CD8-positive, alpha-beta T cell (primary cell): ENCODE measurements at places on chromosomes 16 and 17.

DNA sequence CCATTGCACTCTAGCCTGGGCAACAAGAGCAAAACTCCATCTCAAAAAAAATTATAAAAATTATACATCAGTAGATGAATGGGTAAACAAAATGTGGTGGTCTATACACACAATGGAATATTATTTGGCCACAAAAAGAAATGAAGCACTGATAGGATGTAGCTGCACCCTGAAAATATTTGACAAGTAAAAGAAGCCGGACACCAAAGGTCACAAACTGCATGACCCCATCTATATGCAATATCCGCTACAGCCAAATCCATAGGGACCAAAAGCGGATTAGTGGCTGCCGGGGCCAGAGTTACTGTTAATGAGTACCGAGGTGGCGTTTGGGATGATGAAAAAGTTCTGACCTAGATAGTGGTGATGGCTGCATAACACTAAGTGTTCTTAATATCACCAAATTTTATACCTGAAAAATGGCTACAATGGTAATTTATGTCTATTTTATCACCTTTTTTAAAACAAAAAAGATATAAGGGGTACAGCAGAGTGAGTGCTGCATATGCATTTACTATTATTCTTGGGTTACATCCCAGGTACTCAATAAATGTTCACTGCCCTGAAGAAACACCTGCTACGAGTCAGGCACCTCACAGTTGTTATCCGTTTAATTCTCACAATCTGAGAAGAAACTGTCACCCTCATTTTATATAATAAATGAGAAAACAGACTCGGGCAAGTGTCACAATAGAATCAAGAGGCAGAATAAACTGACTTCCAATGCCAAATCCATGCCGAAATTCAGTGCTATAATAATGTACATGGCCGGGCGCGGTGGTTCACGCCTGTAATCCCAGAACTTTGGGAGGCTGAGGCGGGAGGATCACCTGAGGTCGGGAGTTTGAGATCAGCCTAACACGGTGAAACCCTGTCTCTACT lies 807 bp upstream of the HBQ1 start:
- no peak for DNase-seq

- DNase-seq: no peak
These were observed 9.2 kb downstream of the KDM6B start for GRCh38 chr17:7843257-7843535.

- no peak for DNase-seq
These were observed 3.0 kb upstream of the ACTG1 start for GRCh38 chr17:81515530-81516041.

DNA sequence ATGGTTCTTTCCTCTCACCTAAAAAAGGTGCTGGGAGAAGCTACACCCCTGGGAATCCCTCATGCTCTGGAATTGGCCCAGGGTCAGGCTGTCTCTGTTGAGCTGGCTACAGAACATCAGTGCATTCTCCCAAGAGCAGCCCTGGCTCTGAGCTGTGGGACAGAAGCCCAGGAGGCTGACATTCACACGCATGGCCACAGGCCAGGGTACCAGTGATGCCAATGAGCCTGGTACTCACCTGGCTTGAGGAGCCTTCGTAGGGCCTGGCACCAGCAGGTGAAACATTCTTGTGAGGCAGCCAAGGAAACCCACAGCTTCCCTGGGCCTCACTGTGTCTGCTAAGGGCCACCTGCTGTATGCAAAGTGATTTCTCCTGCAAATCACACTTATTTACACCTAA lies 121.7 kb upstream of the CCL2 start:
- DNase-seq: no peak

DNA sequence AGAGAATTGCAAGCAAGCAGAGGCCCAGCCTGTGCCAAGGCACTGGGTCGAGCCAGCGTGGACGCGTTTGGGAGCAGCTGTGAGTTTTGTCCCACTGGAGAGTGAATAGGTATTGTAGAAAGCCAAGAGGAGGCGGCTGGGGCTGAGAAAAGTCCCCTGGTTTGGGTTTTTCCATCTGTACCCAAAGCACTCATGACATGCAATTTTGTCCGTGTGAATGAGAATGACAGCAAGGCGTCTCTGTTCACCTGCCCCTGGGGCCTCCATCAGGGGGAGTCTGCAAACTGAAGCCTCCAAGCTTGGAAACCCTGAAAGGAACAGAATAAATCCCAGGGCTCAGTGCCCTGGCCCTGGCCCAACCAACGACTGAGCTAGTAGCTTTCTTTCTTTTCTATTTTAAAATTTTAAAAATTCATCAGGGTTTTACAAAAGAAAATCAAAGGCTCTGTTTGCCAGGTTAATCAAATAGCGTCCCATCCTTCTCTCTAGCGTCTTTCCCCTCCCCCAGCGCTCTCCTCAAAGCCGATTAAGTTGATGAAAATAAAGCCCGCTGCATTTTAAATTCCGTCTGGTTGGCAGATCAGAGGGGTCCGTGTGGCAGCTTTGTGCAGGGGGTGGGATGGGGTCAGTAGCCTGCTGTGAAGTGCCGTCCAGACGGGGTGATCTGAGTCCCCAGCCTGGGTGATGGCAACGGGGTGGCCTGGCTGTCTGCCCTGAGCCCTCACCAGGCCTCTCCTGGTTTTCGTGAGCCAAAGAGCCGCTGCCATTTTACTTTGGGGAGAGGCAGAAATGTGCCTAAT lies 171.0 kb downstream of the KATNIP start:
- DNase-seq: no peak

DNA sequence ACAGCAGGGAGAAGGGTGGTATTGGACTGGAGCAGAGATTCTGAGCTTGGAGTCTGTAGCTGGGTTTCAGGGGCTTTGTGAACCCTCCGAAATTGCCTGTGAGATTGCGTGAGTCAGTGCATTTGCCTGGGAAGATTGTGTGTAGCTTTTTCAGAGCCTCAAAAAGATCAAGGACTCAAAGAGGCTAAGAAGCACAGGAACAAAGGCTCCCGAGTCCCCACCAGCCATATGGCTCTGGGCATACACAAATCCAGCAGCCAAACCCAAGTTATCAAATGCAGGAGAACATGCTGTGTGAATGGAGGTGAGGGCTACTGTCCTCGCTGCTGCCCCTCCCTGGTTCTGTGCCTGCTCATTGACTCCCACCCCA lies 3.0 kb downstream of the LRRC75A start:
- DNase-seq: no peak

DNA sequence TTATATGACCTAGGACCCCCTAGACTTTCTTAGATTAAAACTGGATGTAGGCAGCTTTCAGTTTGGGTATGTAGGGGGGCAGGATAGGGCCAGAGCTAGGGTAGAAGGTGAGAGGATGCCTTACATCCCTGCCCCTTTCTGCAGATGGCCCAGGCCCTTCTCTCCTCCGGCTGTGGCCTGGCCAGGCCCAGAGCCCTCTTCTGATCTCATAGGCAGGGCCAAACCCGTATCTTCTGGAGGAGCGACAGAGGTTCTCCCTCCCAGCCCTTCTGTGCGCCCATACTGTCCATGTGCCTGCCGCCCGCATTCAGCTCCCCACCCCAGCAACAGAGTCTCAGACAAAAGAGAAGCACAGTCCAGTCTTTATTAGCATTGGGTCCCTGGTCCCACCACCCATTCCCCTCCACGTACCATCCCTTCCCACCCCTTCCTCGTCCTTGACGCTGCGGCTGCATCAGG lies 2.0 kb upstream of the TSPOAP1 start:
- DNase-seq: peak; percentile 37

DNA sequence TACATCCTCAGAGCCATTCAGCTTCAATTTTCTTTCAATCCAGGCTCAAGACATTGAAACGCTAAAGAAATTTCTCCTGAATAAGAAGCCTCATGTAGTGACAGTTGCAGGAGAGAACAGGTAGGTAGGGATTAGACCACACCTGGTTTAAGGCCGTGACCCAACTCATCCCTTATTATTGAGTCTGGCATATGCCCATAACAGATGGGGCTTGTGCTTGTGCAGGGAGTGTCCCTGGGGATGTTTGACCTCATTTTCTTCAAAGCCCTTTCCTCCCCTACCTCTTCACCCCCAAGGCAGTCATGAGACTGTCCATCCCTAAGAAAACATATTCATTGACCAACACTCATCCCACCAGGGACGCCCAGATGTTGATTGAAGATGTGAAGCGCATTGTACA lies 24.3 kb downstream of the SUPT6H start:
- no peak for DNase-seq

- DNase-seq: peak; percentile 42
These were observed 91.4 kb downstream of the C16orf78 start for GRCh38 chr16:49464877-49465504.

GRCh38 chr17:67128700-67129099 lies 84.3 kb downstream of the CACNG1 start:
- no peak for DNase-seq

DNA sequence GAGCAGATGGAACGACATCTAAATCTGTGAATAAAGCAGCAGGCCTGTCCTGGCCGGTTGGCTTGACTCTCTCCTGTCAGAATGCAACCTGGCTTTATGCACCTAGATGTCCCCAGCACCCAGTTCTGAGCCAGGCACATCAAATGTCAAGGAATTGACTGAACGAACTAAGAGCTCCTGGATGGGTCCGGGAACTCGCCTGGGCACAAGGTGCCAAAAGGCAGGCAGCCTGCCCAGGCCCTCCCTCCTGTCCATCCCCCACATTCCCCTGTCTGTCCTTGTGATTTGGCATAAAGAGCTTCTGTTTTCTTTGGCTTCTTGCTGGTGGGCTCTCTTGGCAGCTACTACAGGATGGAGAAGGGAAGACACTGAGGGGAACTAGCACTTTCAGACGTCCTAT lies 4.1 kb upstream of the RSAD1 start:
- DNase-seq: no peak

DNA sequence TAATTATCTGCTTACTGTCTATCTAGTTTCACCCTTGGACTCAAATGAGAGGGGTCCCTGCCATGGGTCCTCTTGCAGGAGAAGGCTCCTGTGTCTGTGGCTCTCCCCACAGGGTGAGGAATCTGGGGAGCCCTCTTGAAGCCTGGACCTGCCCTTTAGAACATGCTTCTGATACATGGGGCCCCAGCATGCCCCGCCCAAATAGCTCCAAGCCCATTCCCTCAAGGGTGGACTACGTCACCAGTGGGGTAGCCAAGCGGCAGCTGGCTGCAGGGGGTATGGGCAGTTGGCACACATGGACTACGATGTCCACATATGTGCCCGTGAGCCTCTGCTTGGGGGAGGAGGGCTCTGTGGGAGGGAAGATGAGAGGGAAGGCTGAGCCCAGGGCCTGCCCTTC lies 39.3 kb downstream of the ARHGAP27 start:
- no peak for DNase-seq

- no peak for DNase-seq
These were observed 23.9 kb downstream of the PHB1 start for GRCh38 chr17:49390548-49391324.

- DNase-seq: no peak
These were observed 11.6 kb downstream of the COTL1 start for GRCh38 chr16:84606081-84606875.

DNA sequence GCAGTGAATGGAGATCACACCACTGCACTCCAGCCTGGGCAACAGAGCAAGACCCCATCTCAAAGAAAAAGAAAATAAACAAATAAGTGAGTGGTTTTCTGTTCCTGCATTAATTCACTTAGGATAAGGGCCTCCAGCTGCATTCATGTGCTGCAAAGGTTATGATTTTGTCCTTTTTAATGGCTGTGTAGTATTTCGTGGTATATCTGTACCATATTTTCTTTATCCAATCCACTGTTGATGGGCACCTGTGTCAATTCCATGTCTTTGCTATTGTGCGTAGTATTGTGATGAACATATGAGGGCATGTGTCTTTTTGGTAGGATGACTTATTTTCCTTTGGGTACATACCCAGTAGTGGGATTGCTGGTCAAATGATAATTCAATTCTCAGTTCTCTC lies 33.9 kb downstream of the SLC5A11 start:
- DNase-seq: no peak

DNA sequence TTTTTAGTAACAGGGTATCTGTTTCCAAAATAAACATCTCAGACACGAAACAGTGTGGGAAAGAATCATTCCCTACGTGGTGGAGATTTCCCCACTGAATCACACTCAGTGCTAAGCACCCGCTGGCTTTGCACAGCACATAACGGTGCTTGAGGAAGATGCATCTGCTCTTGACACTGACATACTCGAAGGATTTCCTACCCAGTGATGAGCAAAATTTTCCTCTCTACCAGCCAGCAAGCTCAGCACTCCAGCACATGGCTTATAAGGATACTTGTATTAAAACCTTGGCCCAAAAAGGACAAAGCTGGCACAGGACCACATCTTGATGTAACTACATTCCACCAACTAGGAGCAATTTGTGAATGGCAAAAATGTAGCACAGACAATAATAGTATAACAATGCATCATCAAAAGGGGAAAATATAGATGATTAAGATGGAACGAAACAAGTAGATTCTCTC lies 59.0 kb downstream of the ANKFY1 start:
- DNase-seq: no peak

DNA sequence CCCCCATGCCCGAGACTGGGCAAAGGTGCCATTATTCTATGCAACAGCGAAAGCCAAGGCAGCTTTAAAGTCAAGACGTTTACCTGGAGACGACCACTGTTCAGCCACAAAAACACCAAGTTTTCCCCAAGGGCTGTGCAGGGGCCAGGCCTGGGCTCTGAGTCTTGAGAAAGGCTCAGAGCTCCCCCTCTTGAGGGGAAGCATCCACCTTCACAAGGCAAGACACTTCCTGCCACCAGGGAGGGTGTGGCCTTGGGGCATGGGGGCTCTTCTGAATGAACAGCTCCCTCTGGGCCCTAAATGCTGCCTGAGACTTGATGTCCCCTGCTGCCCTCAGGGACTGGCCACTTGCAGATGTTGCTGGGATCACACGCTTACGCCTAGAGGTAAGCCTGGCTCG lies 26.5 kb downstream of the PDIA2 start:
- no peak for DNase-seq

DNA sequence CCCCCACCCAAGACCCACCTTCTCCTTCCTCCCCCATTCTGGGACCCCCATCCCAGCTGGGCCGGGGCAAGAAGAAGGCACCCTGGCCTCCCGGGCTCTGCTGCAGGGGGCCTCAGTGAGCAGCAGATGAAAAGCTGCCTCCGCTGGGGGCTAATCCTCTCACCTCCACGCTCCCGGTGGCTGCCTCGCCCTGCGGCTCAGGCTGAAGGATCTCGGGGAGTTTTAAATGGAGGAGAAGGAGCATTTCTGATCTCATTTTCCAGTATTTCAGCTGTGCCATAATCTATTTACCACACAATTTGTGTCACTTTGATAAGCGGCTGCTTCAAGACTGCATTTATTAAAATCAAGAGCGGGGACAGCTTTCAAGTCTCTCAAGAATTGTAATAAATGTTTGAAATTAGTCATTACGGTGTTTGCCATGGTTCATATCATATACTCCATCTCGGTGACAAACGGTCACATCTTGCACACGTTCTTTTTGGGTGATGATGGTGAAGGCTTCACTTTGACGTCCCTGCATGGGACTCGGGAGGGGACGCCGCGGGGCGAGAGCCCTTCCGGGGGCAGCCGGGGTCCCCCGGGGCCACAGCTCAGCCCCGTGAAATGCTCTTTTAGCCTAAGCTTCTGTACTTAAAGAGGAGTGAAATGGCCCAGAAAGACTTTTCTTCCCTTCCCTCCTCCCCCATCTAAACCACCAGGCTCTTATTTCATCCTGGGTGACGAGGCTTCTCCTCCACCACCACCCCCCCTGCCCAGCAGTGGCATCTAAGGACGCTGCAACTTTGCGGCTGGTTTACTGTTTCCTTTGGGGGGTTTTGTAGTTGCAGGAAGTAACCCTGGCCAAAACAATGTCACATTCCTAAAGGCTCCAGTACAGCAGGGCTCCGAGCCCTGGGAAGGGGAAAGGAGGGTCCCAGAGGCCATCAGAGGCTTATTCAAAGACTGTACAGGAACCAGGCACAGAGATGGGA lies 313.1 kb upstream of the TNRC6C start:
- peak; percentile 84 for DNase-seq
